ENCODE measurements at places on chromosomes 4 and X.

DNA sequence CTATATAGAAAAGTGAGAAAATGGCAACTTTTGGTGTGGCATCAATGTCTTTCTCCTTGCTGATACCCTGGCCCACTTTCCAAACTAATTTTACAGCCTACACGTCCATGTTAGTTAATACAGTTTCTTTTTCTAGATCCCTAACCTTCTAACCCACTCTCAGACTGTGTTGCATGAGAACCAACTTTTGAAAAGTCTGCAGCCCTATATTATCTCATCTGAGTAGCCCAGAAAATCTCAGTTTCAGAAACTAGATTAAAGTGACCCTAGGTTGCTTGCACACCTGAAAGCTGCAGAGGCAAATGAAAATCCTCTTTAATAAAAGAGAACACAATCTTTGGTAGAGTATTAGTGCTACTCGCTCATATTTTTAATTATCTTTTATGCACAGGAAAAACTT lies 371.6 kb upstream of the EMCN start:
- DNase-seq = no peak

DNA sequence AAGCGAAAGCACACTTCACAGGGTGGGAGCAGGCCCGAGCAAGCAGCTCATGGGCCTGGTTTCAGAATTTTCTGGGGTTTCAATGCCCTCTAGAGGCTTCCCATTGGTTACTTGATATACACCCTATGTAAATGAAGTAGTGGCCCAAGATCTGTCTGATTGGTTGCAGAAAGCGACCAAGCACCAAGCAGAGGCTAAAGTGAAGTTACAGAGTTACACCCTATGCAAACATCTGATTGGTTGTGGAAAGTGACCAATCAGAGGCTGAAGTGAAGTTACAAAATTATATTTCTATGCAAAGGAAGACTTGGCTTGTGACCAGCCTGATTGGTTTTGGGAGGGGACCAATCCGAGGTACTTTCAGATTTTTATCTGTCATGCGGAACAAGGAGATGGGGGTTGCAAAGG lies 8.2 kb downstream of the FHIP1A start:
- DNase-seq = no peak

DNA sequence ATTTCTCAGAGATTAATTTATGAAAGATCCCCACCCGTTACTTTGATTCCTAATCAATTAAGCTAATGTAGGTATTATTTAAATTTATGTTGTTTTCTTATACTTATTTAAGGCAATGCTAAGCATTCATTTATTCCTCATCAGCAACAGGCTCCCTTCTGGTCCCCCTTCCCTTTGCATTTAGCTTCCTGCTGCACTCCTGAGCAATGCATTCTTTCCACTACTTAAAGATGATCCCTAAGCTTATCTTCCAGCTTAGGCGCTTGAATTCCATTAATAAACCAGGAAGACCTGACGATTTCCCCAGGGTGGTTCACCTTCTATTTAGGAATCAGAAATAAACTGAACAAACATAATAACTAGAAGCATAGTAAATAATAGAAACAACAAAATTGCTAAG lies 1003.1 kb downstream of the FSTL5 start:
- no peak for DNase-seq

DNA sequence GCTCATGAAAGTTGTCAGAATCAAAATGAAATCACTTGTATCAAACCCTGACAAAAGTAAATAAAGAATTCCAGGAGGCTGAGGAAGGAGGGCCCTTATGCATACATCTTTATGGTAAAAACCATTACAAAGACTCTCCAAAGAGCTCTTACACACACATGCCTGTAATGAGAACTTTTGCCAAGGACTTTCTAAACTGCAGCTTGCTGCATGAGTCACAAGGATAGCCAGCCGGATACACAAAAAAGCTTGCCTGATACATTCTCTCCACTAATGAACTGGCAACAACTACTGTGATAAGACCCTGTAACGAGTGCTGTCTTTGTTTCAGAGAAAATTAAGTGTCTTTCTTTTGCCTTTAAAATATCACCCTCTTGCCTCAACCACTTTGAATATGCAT lies 618.1 kb downstream of the PPP4R3C start:
- DNase-seq = peak; percentile 48

- no peak for DNase-seq
These were observed 980 bp downstream of the AP1S2 start for GRCh38 chrX:15853586-15854079.

DNA sequence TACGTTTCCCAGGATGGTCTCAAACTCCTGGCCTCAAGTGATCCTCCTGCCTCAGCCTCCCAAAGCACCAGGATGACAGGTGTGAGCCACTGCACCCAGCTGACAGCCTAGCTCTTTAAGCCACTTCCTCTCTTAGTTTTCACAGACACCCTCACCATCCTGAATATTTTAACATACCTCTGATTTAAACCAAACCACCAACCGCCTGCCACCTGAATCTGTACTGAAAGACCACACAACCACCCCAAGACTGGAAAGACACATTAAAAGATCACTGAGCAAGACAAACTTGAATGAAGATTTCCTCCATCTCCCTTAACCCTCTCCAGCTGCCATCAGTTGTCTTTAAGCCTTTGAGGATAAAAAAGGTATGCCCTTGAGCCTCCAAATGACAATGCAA lies 110.6 kb downstream of the SH3KBP1 start:
- no peak for DNase-seq
